G401 (cell line): ENCODE measurements at places on chromosomes 1 and 21.

DNA sequence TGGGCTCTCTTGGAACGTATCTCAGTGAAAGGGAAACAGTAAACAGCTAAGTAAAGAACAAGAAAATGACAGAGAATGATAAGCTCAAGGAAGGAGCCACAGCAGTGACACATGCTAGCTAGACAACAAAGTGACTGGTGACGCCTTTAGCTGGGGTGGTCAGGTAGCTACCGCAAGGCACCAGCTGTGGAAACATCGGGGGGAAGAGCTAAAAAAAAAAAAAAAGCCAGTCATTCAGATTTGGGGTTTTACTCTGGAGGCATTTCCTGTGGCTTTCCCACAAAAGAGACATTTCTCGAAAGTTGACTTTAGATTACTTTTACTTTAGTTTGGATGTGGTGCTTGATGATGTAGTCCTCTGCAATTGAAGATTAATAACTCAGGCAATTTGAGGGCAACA is 2.1 kb downstream of the FHAD1 start:
- DNase-seq: no peak

DNA sequence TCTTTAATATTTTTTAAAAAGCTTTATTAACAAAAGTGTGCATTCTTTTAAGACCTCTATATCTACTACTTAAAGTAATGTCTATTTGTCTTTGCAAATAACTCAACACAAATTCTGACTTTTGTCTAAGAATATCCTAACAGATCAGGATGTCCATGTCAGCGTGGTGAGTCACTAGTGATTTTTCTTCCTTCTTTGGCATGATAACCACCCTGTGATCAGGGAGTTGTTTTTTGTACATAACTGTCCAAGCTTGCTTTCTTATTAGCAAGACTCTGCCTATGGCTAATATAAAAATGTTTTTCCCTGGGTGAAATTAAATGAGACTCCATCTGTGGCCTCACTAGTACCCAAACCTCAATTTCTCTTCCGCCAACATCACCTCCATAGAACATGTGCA is 688.9 kb upstream of the ADGRL2 start:
- no peak for DNase-seq

DNA sequence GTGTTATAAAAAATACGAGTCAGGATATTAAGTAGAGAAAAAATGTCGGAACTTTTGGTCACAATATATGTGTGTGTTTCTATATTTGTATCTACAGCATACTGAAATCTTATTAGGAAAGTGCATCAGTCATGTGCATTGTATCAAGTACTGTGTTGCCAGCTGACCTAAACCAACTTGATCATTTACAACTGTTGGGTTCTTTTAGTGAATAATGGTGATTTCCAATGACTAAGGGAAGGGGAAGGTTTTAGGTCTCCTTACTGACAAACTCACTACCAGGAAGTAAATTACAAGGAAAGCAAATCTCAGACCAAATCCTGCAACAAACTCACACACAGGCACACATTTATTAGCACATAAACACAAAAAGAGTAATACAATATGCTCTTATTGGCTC is 142.7 kb downstream of the TSEN15 start:
- no peak for DNase-seq

- DNase-seq: peak; percentile 94
These were observed 3.1 kb downstream of the ACAP3 start for GRCh38 chr1:1304331-1305299.

DNA sequence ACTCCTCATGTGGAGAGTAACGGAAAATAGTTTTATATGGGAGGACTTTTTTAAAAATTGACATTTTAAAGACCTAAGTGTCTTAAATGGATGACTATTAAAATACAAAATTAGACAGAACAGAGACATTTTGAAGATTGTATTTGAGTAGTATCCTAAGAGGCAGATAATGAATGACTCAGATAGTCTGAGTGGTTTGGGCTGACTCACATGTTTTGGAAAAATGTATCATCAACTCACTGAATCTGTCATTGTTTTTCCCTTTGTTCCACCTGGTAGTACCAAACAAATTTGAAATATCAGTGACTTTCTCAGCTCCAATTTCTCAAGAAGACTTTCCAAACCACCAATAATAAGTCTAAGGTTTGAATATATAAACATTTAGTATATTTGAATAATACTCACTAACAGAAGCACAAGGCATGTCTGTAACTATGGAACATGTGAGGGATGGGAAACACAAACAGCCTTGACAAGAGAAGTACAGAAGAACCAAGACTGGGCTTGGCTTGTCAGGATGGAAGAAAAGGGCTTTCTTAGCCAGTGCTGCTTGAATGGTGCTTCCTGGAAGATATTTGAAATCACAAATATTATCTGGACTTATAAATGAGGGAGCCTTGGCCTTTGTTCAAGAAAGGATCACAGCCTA is 90.6 kb downstream of the SGIP1 start:
- DNase-seq: no peak

DNA sequence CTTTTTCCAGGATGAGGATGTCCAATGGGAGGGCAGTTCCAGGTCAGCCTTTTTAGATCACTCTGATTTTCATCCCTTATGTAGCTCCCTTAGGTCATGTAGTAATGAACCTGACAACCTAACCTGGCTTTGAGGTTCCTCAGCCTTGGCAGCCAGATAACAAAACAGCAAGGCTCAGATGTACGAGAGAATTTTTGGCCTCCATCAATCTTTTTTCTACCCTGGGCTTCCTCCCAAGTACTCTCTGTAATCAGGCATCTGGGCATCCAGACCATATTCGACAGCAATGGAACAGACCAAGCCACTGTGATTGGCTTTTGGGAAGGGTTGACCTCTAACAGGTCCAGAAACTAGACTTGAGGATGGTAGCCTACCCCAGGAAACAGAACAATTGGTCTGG is 38.6 kb downstream of the KCNH1 start:
- peak; percentile 83 for DNase-seq

GRCh38 chr1:208423526-208423925 is 179.3 kb upstream of the PLXNA2 start:
- no peak for DNase-seq

GRCh38 chr1:77018761-77019160 is 151.5 kb downstream of the ST6GALNAC5 start:
- DNase-seq: no peak

DNA sequence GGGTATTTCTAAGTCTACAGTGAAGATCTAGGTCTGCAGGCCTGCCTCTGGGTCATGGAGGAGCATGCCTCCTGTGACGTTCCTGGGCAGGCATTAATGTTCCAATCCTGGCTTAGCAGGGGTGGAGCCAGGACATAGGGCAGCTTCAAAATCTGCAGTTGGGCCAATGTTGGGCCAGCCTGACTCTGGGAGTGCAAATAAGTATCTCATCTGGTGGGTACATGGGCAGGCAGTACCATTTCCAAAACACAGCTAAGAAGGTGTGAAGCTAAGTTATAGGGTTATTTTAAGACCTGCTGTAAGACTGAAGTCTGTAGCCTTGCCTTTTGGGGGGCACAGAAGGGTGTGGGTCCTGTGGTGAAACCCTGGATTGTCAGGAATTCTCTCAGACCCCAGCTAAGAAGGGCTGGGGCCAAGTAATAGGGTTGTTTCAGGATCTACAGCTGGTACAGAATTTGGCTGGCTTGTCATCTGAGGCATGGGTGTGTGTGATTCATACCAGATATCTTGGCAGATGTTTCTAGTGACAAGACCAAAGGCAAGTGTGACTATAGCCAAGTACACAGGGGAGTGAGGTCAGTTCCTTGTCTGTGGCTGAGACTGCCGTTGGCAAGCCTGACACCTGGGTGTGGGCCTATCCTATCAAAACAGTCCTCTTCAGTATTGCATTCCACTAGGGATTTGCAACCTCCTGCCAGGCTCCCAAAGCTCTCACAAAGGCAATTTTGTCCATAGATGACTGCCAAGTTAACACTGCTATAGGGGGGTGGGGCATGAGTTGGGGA is 468.7 kb upstream of the B3GALT2 start:
- no peak for DNase-seq

GRCh38 chr1:54596756-54597155 is 26.6 kb downstream of the FAM151A start:
- DNase-seq: no peak

DNA sequence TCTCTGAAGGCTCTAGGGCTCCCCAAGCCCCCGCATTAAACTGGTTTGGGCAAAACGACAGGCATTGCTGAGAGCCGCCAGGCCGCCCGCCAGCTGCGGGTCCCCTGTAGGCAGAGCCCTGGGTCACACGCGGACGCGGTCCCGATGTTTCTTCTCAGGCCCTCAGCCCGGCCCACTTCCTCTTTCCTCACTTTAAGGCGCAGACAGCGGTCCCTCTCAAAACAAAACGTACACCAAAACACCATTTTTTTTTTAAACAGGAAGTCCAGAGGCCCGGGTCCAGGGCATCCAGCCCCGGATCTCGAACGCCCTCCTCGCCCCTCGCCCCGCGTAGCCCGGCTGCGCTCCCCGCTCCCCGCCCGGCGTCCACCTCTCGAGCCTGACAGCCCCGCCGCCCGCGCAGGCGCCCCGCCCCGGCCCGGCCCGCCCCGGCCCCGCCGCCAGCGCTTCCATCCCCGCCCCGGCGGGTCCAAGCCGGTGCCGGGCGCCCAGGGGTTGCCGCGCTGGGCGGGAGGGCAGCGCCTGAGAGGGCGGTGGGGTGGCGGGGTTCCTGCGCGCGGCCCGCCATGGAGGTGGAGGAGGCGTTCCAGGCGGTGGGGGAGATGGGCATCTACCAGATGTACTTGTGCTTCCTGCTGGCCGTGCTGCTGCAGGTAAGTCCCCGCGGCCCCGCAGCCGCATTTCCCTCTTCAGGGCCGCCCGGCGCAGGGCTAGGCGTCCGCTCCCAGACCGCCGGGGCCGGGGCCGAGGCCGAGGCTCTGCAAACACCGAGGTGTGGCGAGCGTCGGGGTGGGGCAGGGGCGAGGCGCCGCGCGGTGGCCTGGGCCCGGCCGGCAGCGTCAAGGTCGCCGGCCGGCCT is at the start of gene SLC22A15:
Gene SLC22A15 (plus strand): TSS at position 452 of the 859 bp plus-strand sequence. CDS start 115 bp downstream, at position 567.
- peak; percentile 60 for DNase-seq

DNA sequence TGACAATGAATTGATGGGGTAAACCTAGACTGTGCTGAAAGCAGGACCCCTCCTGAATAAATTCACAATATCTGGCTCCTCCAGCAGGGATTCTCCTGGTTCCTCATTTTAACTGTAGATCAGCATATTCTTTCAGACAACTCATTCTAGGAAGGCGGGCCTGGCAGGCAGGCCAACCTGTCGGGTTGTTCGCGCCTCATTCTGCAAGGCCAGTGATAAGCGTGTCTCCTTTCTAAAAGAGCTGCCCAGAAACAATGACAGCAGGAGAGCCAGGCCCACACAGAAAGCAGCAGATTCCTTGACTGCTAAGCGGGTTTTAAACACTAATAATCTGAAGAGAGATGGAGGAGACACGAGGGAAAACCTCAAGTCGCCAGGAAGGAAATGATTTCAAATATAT is 70.0 kb downstream of the NTPCR start:
- DNase-seq: no peak

DNA sequence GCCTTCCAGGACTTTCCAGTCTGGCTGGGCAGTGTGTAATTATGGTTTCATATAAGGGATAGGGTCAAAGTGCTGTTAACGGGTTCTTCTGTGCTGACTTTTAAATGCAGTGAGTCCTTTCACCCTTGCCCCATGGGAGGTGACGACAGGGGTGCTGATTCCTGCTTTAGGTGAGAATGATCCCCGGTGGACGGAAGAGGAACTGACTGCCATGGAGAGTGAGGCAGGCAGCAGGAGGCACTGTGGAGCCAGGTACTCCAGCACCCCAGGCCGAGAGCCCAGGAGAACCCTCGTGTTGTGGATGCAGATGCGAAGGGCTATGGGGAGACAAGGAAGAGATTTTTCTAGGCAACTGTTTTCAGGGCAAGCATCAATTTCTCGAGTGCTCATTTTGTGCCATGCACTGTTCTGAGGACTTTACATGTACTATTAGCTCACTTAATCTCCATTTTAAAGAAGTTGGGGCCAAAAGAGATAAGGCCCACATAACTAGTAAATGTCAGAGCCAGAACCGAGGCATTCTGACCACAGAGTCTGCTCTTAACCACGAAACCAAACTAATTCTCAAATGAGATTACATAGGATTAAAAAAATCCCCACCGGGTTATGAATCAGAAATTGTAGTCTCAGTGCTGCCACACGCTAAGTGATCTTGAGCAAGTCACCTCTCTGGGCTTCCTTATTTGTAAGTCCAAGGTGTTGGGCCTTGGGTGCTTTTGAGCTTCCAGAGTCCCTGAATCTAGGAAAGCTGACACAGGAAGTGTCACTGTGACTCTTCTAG is 28.2 kb downstream of the STPG1 start:
- DNase-seq: no peak

GRCh38 chr1:9347095-9347850 is 54.6 kb downstream of the SPSB1 start:
- no peak for DNase-seq

GRCh38 chr1:26370591-26371382 is 1.8 kb downstream of the ZNF683 start:
- DNase-seq: no peak

DNA sequence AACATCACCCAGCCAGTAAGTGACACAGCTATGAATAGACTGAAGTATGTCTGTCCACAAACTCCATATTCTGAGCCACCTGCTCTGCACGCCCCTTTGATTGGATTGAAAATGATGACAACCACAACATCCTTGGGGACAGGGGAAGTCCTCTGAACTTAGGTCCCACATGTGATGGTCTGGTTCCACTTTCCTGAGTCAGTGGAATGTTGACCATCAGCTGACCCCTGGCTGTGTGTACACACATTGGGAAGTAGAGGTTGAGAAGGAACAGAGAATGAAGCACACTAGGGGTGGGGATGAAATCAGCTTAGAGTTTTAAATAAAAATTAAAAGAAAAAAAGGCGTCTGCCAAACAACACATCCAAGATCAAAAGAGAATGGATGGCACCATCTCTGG is 8.0 kb upstream of the DISP3 start:
- DNase-seq: no peak

DNA sequence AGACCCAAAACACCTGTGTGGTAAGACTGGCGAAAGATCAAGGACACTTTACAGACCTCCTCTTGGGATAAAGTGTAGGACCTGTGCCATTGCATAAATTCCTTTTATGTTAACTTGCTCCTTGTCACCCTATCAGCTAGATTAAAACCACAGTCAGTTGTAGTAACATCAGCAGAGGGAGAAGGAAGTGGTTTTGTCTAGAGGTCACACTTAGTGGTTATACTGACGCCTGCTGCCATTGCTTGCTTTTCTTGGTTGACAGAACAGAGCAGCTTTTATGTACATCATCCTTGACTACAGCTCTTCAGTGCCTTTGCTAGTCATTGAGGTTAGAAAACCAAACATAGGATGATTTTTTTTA is 101.4 kb downstream of the PBX1 start:
- DNase-seq: no peak

- no peak for DNase-seq
These were observed 14.7 kb upstream of the PTP4A2 start for GRCh38 chr1:31952825-31953220.

- DNase-seq: peak; percentile 80
These were observed 260.6 kb downstream of the CACNA1E start for GRCh38 chr1:181743878-181744312.

DNA sequence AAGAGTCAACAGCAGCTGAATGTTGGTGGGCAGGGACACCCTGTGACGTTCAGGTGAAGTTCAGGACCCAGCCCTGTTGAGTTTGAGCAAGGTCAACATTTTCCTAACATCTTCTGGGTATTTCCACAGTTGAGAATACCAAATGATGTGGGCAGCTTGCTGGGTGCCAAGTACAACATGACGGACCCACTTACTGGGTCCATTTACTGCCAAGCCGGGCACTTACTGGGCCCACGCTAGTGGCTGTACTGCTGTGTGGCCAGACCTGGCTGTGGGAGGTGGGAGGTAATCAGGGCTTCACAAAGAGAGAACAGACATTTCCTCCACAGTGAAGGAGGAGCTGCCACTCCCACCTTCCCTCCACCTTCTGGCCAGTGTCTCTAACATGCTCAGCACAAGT is 99.2 kb downstream of the PSMG1 start:
- no peak for DNase-seq

GRCh38 chr1:229835226-229835625 is 209.2 kb downstream of the URB2 start:
- no peak for DNase-seq
